NCI-H2081 treated with DMSO at 0.1 percent for 48 hours (cell line): ENCODE measurements at places on chromosomes 13 and 19.

- no peak for DNase-seq
Measured at GRCh38 chr19:27758626-27759505, 1454.1 kb downstream of the UQCRFS1 start.

DNA sequence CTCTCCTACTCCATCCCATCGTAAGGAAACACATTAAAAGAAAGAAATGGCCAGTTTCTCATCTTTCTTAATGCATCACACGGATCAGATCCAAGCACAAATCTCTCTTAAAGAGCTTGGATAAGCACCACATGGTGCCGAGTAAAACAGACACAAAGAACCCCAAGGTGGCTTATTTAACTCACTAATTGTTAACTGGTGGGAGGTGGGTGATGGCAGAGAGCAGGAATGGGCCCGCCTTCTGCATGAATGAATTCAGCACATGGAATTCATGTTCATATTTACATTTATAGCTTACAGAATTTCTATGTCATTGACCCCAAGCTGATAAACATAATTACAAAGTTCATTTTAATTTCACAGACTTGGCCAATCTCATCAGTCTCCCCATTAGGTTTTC lies 89.9 kb downstream of the MZT1 start:
- no peak for DNase-seq

GRCh38 chr19:10548746-10549276 lies 5.1 kb downstream of the ATG4D start:
- DNase-seq, result no peak

GRCh38 chr19:18013210-18014111 lies 5.5 kb downstream of the ARRDC2 start:
- DNase-seq, result no peak

- DNase-seq, result peak; percentile 66
Measured at GRCh38 chr19:45113628-45114027, 20.6 kb downstream of the PPP1R37 start.

- no peak for DNase-seq
Measured at GRCh38 chr13:60226507-60226906, 62.8 kb upstream of the DIAPH3 start.

DNA sequence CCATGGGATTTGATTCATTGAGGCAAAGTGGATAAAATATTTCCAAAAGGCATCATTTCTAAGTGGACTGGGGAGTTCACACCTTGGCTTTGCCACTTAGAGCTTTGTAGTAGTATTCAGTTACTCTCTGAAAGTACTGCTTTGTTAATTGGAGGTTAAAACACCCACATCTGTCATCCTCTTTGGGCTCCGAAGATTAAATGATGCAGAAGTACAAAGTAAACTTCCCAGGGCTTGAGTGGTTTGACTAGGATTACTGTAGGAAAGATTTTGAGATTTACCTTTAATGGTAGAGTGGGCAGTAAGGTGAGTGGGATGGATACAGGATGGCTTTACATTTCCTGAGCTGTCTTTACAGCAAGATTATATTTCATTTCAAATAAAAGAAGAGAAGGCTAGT lies 42.4 kb downstream of the WASF3 start:
- DNase-seq, result no peak

DNA sequence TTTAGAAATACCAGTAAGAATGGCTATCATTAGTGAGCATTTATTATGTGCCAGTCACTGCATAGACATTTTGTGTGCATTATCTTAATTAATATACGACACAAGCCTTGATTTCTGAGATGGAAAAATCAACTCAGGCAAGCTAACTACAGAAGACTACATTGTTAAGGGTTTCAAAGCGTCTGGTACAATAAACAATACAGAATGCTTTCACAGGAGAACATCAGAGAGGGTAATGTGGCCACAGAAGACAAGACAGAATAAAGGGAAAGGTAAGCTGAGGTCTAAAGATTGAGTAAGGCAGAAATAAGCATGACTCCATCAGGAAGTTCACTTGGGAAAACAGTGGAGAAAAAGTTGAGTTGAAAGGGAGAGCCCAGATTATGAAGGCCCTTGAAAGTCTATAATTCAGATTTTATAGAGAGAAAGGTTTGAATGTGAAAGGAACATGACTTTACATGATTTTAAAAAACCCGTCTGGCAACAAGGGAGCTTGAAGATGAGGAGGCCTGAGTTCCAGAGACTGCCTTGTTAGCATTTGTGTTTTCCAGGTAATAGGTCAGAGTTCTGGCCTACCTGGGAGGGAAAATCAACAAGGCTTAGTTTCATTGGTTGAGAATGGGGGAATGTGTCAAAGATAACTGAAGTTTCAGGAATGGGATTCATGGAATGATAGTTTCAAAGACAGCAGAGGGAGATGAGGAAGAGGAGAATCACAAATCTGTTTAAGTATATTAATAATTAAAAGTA lies 1.8 kb upstream of the MBNL2 start:
- no peak for DNase-seq

- DNase-seq, result no peak
Measured at GRCh38 chr13:75647126-75647784, 11.1 kb downstream of the LMO7 start.

GRCh38 chr13:25776722-25777121 lies 275.1 kb downstream of the SHISA2 start:
- DNase-seq, result no peak

DNA sequence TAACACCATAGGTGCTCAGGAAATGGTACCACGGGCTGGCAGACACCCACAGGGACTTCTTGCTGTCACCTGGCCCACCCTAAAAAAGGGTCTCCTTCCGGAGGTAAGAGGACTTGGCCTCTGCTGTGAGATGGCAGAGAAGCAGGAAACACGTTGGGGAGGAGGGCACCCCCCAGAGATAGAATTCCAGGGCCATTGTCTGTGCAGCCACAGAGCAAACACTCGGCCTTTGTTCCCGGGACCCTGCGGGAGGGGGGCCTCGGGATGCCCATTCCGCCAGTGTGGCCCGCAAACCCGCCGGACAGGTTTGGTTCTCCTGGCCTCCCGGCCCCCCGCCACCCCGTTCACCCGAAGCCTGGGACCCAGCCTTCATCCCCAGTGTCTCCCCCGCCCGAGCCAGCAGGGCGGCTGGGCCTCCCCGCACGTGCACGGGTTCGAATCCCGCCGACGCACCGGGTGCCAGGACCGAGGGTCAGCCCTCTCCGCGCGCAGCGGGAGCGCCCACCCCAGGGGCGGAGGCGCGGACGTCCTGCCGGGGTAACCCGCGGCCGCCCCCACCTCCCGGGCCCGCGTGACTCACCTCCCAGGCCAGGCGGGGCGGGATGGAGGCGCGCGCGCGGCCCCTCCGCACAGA lies 714 bp downstream of the PLPP2 start:
- DNase-seq, result peak; percentile 77
